Epithelial cell of alveolus of lung (primary cell): ENCODE measurements at places on chromosomes 3 and 15. TPM values are rescaled to one million over a fixed set of nuclear protein-coding genes. Genes with fewer than 3 reads are reported as not detected.

The SERPINI2 gene
- total RNA-seq, result not detected in 2 replicates

The KBTBD13 gene
- total RNA-seq, result 0.13 TPM in 1 of 2 replicates, not detected in the other

The ATP10A gene
- 0.24 and 3.0 TPM in 2 replicates for total RNA-seq

The C15orf39 gene
- 8.7 and 13.2 TPM in 2 replicates for total RNA-seq

The OCA2 gene
- 0.13 and 0.16 TPM in 2 replicates for total RNA-seq

The CHRNA7 gene
- total RNA-seq, result 0.13 and 1.2 TPM in 2 replicates

The KCNAB1 gene
- total RNA-seq, result 0.13 TPM in 1 of 2 replicates, not detected in the other

The FBXW12 gene
- not detected in 2 replicates for total RNA-seq

The MGLL gene
- 8.5 and 54.0 TPM in 2 replicates for total RNA-seq

The ANKUB1 gene
- total RNA-seq, result not detected in 2 replicates
